ENCODE measurements at places on chromosomes 2 and 18.

DNA sequence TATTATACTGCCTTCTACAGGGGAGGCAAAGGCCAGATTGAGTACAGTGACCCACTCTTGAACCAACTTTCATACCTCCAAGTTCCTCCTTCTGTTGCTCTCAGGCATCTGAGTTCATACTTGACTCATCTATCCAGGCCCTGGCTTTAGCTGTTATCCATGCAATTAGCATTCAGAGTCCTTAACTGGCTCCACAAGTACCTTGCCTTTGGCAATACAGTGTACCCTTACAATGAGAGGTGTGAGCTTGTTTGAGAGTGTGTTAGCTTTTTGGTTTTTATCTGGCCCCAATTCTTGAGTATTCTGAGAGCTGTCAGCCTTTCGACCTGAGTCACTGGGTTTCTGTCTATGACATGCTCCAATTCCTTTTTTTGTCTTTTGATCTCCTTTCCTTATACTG lies 60.2 kb downstream of the EHD3 start:
- no peak for DNase-seq

GRCh38 chr2:70116936-70117552 lies 29.8 kb downstream of the PCBP1 start:
- no peak for DNase-seq

- DNase-seq: no peak
These were observed 34.1 kb downstream of the SERPINB11 start for GRCh38 chr18:63736876-63737275.

DNA sequence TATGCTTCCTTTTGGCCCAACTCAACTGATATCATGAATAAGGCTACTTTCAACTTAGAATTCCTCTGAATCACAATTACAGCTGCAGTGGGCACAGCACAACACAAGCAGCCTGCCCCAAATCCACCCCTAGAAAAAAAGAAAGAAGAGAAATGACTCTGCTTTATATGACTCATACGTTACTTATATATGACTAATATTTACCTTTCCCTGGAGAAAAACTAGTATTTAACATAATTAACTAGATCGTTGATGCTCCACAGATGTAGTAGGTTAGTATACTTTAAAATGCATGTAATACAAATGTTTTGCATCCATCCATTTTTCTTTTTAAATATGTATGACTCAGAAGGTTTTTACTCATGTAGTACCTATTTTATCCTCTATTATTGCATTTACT lies 133.3 kb upstream of the UNC80 start:
- no peak for DNase-seq

DNA sequence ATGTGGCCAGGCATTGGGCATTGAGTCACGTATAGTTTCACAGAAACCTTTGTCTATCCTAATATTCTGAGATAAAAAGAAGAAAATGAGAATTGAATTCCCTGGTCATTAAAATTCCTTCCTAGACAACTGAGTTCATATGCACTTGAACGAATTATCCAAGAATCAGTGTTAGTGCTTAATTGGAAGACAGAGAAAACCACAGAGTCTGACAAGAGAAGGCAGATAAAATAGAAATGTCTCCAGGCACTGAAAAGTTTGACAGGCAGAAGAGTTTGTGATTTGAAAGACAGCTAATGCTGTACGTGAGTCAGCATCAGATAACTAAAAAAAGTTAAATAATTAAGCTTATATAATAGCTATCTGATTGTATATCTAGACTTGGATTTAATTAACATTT lies 47.7 kb upstream of the TRIB2 start:
- DNase-seq: no peak

DNA sequence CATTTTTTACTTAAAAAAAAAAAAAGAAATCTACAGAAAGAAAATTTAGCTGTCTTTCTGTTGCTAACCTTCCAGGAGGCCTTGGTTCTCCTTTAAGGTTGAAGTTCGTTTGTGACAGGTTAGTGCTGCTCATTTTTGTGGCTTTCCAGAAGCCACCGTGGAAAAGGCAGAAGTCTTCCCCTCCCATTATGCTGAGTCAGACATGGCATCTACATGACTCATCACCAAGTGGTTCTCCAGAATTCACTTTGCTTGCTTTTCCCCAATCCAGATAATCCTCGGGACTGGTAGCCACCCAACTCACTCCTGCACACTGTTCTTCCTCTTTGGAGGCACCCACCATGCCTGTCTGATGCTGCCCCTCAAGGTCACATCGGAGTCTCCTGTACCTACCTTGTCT lies 228.7 kb downstream of the PIK3C3 start:
- DNase-seq: no peak

GRCh38 chr2:207779523-207779922 lies 9.8 kb upstream of the FZD5 start:
- no peak for DNase-seq

- no peak for DNase-seq
These were observed 467.5 kb downstream of the FBXO15 start for GRCh38 chr18:73679941-73680712.

DNA sequence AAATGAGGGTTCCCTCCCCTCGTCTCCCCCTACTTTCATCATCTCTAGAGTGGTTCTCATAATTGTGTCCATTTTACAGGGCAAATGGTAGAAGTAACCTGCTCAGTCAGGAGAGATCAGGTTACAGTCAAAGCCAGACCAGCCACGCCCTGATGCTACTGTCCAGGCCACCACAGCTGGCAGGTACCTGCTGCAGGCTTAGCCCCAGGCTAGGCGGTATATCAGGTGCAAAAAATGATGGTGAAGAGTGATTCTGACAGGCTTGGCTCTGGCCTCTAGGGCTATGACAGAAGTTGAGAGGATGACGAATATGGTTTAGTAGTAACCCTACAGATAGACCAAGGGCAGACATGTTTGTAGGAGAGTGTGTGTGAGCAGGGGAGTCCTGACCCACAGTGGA lies 67.1 kb downstream of the HAUS1 start:
- DNase-seq: no peak

GRCh38 chr2:66466433-66466832 lies 31.5 kb downstream of the MEIS1 start:
- DNase-seq: no peak

GRCh38 chr2:136242687-136243277 lies 124.8 kb upstream of the CXCR4 start:
- DNase-seq: no peak

GRCh38 chr2:101305492-101306078 lies 2.9 kb downstream of the RNF149 start:
- DNase-seq: no peak

DNA sequence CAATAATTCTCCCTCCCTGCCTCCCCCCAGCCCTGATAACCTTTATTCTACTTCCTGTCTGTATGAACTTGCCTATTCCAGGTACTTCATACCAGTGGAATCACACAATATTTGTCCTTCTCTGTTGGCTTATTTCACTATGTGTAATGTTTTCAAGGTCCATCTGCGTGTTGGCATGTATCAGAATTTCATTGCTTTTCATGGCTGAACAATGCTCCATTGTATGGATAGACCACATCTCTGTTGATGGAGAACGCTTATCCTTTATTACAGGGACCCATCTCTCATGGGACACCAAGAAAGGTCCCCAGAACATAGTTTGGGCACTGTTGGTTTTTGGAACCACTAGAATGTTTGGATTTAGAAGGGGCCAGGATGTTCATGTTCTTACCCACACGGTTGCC lies 40.2 kb downstream of the ATOH8 start:
- DNase-seq: no peak

DNA sequence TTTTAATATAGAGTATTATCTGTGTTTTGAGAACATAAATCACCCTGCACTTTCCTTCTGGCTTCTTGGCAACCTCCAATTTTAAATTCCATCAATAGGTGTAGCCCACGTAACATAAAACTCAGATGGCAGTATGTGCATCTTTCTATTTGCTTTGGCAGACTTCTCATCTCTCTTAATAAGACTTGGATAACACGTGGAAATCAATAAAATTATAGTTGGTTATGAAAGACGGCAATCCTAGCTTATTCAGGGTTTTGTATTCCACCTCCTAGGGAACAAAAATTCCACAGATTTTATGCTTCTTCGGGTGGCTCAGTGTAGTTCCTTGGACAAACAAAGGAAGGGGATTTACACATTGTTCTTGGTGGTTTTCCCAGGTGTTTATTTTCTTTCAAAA lies 299.3 kb downstream of the RND3 start:
- DNase-seq: no peak

GRCh38 chr2:15145046-15145817 lies 415.9 kb downstream of the NBAS start:
- DNase-seq: no peak

DNA sequence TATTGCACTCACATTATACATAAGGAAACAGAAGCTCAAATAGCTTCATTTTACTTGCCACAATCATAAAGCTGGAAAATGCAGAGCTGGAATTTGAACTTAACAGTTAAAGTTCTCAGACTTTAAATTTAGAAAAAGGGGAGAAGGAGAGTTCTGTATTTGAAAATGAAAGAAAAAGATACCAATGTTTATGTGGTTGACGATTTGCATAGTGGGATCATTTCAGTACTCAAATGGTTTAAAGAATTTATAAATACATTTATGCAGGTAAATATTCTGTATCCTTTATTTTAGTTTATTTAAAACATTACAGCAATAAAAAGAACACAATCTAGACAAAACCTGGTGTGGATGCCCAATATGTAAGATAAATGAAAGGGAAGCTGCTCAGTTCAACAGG lies 25.5 kb upstream of the STAT4 start:
- DNase-seq: no peak

DNA sequence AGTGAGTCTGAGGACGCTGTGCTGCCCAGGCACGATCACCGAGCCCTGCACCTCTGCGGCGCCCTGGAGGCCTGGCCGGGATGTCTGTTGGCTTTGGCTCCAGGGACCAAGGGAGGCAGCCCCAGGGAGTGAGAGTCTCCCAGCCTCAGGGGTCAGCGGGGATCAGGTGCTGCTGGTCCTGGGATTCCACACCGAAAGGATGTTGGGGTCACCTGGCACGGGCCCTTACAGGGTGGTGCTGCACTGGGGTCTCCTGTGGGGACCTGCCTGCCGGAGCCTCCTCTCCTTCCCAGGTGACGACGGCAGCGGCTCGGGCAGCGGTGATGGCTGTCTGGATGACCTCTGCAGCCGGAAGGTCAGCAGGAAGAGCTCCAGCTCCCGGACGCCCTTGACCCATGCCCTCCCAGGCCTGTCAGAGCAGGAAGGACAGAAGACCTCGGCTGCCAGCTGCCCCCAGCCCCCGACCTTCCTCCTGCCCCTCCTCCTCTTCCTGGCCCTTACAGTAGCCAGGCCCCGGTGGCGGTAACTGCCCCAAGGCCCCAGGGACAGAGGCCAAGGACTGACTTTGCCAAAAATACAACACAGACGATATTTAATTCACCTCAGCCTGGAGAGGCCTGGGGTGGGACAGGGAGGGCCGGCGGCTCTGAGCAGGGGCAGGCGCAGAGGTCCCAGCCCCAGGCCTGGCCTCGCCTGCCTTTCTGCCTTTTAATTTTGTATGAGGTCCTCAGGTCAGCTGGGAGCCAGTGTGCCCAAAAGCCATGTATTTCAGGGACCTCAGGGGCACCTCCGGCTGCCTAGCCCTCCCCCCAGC lies 30.5 kb downstream of the GPC1 start:
- DNase-seq: no peak

- DNase-seq: no peak
These were observed 383.7 kb upstream of the SLC14A2 start for GRCh38 chr18:45231617-45232016.

DNA sequence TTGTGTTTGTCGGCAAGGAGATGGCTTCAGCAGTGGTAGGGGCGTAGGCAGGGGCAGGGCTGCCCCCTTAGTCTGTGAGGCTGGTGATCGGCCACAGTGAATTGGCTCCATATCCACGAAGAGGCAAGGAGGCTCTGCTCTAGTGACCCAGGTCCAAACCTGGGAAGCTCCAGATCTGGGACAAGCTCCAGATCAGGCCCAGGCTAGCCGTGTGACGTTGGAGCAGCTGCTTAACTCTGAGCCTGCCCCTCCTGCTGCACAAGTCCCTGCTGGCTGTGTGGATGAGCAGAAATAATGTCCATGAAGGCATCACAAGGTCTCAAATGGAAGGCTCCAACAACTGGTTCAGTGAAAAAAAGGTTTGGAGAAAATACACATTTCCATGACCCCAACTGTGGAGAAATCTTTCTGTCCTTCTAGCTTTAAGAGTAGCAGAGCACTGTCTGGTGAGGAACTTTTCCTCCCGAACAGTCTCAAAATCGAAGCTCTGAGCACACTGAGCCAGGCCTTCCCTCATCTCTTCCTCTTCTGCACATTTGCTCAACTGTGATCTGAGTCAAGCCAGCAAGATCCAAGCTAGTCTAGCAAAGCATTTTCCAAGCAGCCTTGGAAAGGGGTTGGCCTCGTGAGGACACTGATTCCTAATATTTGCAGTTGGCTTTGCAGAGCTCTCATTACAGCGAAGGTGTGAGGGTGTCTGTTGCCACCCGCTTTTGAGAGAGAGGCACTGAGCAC lies 67.0 kb upstream of the TCF7L1 start:
- no peak for DNase-seq

GRCh38 chr2:224971214-224971613 lies 71.1 kb downstream of the DOCK10 start:
- no peak for DNase-seq

DNA sequence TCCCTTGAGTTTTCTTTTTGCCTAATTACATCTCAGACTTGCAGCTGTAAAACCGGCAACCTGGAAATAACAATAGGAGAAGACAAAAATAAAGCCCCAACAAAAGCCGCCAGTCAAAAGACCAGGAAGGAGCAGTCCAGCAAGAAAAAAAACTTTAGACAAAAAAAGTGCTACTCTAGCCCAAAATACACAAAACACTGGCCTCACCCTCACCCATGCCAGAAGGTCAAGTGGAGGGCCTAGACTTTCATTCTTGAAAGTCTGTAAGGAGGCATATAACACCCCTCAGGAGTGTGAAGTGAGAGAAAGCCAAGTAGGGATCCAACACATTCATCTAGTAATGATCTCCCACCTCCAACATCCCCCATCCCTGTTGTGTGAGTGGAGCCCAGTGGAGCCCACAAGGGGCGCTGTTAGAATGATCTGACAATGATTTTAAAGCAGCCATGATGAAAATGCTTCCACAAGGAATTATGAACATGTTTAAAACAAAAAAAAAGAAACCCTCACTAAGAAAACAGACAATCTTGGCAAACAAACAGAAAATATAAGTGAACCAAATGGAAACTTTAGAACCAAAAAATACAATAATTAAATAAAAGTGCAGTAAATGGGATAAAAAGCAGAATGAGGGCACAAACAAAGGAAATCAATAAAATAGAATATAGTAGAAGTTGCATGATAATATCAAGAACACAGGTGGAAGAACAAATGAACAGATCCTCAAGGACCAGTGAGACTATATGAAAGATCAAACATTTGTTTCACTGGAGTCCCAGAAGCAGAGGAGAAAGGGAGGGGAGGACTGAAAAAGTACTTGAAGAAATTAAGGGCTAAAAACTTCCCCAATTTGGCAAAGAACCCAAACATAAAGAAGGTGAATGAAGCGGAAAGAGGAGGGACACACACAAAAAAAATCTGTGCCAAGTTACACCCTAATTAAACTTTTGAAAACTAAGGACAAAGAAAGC lies 23.9 kb downstream of the SESTD1 start:
- DNase-seq: no peak

- DNase-seq: no peak
These were observed 31.4 kb upstream of the CASP8 start for GRCh38 chr2:201228912-201229290.

GRCh38 chr2:134943540-134943939 lies 24.9 kb downstream of the CCNT2 start:
- no peak for DNase-seq
